Stimulated activated CD4-positive, alpha-beta T cell treated with anti-CD3 and anti-CD28 coated beads, Interleukin-15, amount 100 ng/mL, for 24 hours (primary cell): ENCODE measurements at places on chromosomes 7 and 10.

GRCh38 chr7:1210321-1210978 is 22.2 kb upstream of the UNCX start:
- DNase-seq: no peak

DNA sequence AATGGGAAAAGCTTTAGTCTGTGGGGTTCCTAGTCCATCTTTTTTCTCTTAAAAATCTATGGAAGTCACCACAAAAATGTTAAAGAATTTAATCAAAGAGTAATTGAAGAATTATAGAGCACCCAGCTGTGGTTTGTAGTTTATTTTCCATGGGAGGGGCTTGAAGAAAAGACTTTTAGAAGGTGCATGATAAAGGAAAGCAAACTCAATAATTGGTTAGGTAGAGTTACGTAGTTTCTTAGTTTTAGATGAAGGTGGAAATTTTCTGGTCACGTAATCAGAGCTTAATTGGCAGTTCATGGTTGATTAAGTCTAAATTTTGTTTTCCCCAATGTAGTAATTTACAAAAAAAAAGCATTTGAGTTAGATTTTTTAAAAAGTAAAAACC is 724 bp downstream of the ZNF107 start:
- no peak for DNase-seq

- DNase-seq: peak; percentile 82
These were observed 8.2 kb downstream of the TFR2 start for GRCh38 chr7:100632951-100633717.

DNA sequence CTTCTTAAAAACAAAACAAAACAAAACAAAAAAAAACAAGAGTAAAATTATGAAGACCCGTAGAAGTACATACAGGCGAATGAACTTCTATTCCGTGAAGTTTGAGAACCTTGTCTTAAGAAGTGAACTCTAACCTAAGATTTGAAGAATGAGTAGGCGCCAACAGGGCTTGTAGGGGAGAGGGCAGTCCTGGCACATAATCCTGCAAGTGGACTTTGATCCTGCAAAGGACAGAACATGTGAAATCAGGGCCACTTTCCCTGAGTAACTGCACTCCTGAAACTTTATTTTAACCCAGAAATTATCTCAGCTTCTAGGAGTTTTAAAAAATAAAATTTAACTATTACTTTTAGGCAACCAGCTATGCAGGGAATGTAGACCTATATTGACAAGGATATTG is 62.0 kb downstream of the GNAT3 start:
- no peak for DNase-seq

GRCh38 chr10:112185959-112186358 is 2.4 kb upstream of the GPAM start:
- DNase-seq: no peak

GRCh38 chr7:147474862-147475261 is 1115.7 kb upstream of the C7orf33 start:
- DNase-seq: no peak

- DNase-seq: peak; percentile 50
These were observed 936 bp downstream of the IGF2BP3 start for GRCh38 chr7:23469150-23469960.

- no peak for DNase-seq
These were observed 187.9 kb downstream of the BICC1 start for GRCh38 chr10:58700591-58700990.

- no peak for DNase-seq
These were observed 77.3 kb upstream of the AKR1E2 start for GRCh38 chr10:4748491-4749270.

GRCh38 chr7:22356701-22357310 is at the start of gene RAPGEF5:
TSS of gene RAPGEF5 (minus strand) at chr7:22357154. CDS start at chr7:22357060, 94 bp downstream.
- peak; percentile 24 for DNase-seq

DNA sequence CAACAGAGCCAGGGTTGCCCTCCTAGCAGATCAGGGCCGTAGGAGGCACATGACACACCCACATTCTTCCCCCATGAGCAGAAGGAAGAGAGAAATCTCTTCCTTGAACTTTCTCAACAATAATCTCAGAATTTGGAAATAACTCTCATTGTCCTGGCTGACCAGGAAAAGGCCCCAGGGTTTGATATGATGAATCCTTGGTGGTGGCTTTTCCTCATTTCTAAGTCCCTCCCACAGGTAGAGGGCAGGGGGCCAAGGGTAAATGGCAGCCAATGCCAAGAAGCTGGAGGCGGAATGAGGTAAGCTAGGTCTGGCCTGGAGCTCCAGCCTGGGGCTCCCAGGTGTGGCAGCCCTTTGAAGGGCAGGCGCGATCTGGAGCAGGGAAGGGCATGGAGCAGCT is 67.8 kb downstream of the GRB10 start:
- DNase-seq: no peak

DNA sequence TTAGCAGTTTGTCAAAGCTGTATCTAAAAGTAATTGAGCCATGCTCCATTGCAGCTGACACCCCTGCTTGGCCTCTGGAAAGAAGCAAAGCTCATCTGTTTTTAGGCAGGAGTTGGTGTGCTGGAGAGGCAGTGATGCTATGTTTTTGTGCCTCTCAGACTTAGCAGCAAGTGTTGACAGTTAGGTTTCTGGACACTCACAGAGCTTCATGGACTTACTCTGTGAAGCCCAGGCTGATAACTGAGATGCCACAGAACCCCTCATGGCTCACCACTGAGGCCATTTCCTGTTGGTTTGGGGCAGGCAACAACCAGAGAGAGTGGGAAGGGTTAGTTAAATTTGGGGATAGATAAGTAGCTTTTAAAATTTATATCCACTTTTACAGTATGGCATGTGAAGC is 59.8 kb downstream of the BTAF1 start:
- DNase-seq: no peak

- DNase-seq: no peak
These were observed 43.4 kb downstream of the PSPH start for GRCh38 chr7:56007891-56008290.

DNA sequence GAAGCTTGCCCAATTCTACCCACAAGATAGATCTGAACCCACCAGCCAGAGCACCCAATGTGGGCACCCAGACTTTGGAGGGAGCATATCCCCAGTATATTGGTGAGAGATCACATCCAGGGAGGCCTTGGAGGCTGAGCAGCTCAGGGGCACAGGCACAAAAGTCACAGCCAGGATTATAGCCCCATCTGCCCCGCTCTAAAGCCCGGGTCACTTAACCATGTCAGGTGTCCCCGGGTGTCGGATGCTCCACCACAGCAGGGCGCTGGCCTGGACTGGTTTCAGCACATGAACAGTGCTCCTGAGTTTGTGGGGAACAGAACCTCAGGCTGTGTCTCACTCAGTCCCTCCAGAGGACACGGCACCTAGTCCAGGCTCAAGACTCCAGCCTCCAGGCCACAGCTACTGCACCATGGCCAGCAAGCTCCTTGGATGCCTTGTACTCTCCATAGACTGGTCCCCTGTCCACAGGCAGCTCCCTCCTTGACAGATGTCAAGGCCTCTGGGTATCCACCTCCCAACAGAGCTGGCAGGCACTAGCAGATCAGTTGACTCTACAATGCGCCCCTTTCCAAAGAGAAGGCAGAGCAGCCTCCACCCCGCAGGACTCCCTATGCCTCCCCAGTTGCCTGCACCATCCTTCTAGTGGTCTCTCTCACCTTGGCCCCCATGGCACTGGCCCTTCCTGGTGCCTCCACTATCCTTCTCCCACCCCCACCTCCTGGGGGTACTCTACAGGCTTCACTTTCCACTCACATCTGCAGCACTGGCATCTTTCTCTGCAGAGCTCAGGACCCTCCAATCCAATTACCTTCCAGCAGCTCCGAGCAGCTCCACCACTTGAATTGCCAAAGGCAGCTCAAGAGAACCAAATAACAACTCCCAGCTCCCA is 306.0 kb downstream of the GRID1 start:
- no peak for DNase-seq

GRCh38 chr10:30000802-30001571 is 58.4 kb downstream of the JCAD start:
- DNase-seq: no peak

DNA sequence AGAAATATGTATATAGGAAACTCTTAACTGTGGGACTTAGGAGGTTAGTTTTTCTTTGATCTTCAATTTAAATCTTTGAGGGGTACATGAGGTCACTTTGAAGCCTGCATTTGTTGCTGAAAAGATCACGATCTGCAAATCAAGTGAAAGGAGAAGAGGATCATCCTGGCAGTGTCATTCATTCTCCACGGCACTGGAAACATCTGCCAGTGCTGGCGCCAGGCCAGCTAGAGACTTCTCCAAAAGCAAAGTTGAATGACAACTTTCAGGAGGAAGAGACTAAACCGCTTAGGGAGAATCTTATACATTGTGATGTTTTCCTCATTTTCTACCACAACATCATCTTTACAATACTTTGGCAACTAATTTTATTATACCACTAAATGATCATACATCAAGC is 42.5 kb downstream of the MRC1 start:
- DNase-seq: no peak

DNA sequence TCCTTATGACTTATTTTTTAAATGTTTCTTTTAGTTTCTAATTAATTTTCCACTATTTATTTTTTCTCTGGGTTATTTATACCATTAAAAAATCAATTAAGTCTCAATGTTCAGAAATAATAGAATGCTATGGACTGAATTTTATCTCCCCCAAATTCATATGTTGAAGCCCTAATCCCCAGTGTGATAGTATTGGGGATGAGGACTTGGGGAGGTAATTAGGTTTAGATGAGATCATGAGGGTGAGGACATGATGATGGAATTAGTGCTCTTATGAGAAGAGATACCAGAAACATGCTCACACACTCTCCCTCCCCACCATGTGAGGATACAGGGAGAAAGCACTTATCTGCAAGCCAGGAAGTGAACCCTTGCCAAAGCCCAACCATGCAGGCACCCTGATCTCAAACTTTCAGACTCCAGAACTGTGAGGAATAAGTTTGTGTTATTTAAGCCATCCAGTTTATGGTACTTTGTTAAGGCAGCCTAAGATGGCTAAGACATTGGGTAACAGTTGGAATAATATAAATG is 202.6 kb downstream of the MDFIC start:
- DNase-seq: no peak

DNA sequence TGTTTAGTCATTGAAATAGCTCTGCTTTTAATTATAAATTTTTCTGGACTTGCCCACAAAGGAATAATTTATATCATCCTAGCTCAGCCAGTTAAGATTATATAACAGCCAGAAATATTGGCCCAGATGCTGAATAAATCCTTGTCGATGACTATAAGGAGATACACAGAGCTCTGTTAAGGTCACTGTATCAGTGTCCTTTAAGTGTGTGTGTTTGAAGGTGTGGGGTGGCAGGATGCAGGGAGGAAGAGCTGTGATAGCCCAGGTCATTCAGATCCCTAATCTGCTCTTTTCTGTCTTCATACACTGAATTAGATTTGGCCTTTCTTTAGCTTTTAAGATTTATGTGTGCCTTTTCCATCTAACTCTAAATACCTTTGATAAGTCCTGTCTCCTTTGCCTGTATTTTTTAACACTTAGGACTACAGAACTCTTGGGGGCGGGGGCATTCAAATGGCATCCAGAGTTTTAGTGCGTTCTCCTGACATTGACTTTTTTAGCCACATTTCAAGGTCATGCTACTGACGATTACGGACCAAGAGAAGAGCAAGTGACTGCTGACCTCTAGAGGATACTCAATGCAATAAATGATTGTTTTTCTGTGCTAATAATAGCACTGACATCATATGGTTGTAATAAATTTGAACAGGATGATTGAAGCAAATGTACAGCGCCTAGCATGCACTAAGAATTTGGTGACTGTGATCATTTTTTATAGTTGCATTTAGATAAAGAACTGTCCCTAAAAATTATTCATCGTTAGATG is 172.3 kb downstream of the CACNB2 start:
- DNase-seq: no peak

GRCh38 chr7:50310956-50311355 is 6.4 kb downstream of the IKZF1 start:
- DNase-seq: no peak

- DNase-seq: peak; percentile 46
These were observed 27.7 kb upstream of the VAX1 start for GRCh38 chr10:117165538-117166417.

DNA sequence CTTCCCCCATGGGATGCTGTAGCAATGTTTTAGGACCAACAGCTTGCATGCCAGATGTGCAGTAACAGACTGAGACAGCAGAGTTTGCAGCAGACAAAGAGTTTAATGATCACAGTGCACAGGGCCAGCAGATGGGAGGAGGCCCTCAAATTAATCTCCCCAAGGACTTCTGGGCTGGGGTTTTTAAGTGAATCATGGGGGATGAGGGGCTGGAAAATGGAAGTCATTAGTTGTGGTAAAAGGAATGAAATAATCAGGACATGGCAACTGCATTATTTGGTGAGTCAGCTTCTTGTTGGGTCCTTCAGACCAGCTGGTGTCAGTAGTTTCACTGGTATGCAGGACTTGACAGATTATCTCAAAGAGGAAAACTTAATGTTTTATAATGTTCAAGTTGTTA is 12.6 kb upstream of the NRBF2 start:
- DNase-seq: no peak

- DNase-seq: no peak
These were observed 1.7 kb downstream of the CPA5 start for GRCh38 chr7:130346177-130346905.

DNA sequence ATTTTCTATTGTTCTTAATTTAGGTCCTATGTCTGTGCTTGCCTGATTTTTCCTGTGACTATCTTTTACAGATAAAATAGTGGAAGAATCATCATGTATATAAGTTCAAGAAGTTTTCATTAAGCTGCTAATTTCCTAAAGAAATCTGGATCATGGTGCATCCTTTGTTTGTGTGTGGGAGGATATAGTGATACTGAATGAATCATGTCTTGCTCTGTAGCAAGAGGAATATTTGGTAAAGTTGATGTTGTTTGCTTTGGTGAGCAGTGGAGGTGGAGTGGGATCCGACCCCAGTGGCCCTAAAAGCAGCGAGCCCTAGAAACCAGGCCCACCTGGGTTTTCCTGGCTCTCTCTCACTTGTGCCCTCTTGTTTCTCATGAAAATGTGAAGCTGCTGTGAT is 83.7 kb downstream of the CCNY start:
- no peak for DNase-seq

GRCh38 chr10:101367569-101368453 is 13.8 kb downstream of the BTRC start:
- DNase-seq: peak; percentile 7

- DNase-seq: peak; percentile 33
These were observed 711 bp downstream of the KIF20B start for GRCh38 chr10:89702121-89702480.

GRCh38 chr10:28241741-28242399 is 61.0 kb downstream of the MPP7 start:
- DNase-seq: peak; percentile 48

GRCh38 chr7:30548845-30549244 is 44.2 kb upstream of the GGCT start:
- DNase-seq: peak; percentile 56

- DNase-seq: no peak
These were observed 23.9 kb upstream of the GDF10 start for GRCh38 chr10:47276071-47276470.

GRCh38 chr7:85336086-85336485 is 149.2 kb upstream of the SEMA3D start:
- no peak for DNase-seq

DNA sequence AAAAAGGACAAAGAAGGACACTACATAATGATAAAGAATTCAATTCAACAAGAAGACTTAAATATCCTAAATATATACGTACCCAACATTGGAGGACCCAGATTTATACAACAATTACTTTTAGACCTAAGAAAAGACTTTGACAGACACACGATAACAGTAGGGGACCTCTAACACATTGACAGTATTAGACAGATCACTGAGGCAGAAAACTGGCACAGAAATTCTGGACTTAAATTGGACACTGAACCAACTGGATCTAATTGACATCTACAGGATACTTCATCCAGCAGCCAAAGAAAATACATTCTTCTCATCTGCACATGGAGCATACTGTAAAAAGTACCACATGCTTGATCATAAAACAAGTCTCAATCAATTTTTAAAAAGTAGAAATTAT is 103.8 kb downstream of the DGKI start:
- no peak for DNase-seq
